CD4-positive, alpha-beta T cell treated with Interleukin-12 subunit alpha and Interleukin-12 subunit beta, for 1 hour (primary cell): ENCODE measurements at places on chromosomes 5 and 9.

DNA sequence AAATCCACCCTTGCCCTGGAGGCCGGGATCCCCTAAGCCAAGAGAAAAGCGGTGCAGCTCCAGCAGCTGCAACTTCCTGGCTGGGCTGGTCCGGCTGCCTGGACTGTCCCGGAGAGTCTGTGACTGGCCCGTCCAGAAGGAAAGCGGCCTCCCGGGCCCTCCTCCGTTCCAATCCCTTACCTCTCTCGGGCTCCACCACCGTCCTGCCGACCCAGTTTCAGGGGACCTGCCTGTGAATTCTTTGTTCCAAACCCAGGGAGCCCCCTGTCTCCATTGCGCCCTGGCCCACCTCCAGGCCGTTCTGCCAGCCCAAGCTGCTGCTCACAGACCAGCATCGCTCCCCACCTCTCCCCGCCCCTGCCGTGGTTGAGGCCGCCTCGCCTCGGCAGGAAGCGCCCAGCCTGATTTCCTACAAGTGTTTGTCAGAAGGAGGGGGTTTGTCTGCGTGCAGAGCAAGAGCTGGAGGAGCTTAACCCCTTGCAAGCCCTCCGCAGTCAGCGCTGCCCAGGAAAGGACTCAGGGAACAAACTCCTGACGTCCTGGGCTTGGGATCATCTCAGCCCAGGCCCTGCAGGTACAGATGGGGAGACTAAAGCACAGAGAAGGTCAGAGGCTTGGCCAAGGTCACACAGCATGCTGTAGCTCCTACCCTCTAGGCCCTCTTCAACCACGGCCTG lies at the start of gene AKNA:
Gene AKNA (minus strand): TSS at position 303 of the 677 bp plus-strand sequence. CDS start 6,649 bp downstream, outside the sequence.
- DNase-seq = peak; percentile 86

- no peak for DNase-seq
Observed at GRCh38 chr5:36599986-36600779, 6.2 kb upstream of the SLC1A3 start.

DNA sequence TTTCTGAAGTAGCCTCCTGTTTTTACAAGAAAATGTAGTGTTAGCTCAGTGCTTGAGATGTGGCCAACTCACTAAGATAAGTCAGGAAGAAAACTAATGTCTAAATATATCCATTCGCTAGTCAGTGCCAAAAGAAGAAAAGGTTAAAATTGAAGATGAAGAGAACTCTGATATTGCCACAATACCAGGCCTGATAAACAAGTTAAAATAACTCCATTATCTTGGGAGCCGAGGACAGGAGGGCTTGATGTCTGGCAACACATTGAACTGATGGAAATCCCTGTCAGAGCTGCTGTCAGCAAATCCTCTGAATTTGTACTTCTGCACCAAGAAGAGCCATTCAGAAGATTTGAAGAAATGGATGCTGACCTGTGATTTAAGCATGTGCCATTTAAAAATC lies 103.4 kb downstream of the LRRC70 start:
- DNase-seq = no peak

DNA sequence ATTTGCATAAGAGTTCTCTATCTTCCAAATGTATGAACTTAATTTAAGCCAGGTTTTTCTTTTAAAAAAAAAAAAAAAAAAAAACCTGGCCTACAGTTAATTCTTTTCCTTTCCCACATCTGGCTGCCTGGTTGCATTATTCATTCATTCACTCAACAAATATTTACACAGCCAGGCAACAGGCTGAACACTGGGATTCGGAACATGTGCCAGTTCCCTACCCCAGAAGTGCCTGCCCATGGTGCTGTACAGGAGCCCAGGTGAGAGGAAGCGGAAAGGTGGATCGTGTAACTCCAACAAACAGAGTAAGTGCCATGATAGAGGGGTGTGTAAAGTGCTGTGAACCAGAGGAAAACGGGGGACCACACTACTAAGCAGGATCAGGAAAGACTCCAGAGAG lies 93.6 kb downstream of the CDK5RAP2 start:
- DNase-seq = no peak

DNA sequence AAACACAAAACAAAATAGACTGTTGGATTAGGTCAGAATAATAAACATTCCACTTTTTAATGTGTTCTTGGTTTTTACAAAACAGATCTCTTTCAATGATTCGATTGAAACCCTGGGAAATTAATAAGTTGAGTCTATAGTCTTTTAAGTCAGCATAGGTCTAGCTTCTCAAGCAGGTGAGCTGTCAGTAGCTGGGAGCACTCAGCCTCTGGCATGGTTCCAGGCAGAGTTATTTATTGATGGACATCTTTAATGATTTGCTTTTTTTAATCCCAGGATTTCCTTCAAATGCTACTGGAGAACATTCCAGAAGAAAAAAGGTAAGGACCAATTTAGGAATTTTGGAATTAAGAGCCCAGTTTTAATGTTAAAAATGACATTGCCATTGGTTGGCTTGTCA lies 241.0 kb downstream of the AOPEP start:
- DNase-seq = no peak

- peak; percentile 24 for DNase-seq
Observed at GRCh38 chr5:1468247-1468612, 23.0 kb upstream of the SLC6A3 start.

GRCh38 chr5:41935544-41935943 lies 10.5 kb downstream of the FBXO4 start:
- DNase-seq = no peak

- DNase-seq = no peak
Observed at GRCh38 chr9:21070171-21070571, 7.6 kb downstream of the IFNB1 start.

DNA sequence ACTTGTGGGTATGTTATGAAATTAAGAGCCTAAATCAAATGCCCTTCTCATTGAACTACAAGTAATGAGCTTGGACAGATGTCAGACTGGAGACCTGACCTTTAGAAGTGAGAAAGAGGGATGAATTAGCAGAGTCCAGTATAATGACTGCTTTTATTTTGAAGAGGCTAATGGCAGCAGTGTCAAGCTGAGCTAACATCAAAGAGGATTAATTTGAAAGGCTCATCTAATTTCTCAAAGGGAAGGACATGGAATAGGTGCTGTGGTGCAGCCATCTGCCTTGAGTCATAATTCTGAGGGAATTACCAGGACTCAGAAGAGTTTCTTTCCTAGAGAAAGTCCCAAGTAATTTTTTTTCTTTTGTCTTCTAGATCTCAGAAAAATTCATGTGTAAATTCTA lies 57.6 kb downstream of the FAM81B start:
- DNase-seq = no peak

DNA sequence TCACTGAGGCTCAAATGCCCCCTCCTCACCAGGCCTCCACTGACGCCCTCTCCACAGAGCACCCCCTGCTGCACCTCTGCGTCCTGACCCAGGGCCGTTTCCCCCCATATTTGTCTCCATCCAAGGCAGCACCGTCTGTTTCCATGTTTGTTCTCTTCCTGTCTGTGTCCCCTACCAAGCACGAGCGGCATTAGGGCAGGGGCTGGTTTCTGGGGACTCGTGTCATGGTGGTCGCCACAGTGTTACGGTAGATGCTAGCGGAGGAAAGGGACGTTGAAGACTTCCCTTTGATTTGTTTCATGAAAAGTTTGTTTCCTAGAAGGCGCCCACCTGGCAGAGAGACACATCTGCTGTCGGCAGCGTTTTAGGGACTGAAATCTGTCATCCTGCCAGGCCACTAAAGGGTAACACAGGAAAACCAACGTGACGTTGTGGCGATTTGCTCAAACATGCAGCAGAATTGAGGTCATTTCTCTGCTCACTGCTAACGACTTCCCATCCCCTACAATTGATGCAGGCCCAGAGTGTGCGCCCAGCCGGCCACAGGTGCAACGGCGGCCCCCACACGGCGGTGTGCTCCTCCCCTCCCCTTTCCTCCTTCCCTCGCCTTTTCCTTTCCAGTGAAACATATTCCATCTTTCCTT lies 79.3 kb upstream of the IRX4 start:
- no peak for DNase-seq

DNA sequence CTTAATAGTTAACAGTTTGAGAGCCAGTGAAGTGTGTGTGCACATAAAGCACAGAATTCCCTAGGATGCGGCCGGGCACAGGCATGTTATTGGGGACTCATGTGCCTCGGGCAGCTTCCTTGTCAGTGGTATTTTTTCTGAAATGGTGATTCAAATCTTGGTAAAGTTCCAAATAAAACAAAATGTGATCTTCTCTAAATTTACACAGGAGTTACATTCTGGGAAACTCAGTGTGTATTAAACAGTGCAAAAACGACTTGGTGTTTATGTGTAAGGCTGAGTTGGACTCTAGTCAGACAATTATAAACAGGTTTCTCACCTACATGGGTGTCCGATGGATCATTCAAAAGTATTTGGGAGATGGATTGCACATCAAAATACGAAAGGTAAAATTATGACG lies 48.9 kb downstream of the BOD1 start:
- no peak for DNase-seq

GRCh38 chr5:8192840-8193239 lies 323.9 kb downstream of the MTRR start:
- no peak for DNase-seq

- DNase-seq = no peak
Observed at GRCh38 chr9:114522286-114522685, 17.0 kb upstream of the WHRN start.

- no peak for DNase-seq
Observed at GRCh38 chr5:62606878-62607277, 28.3 kb downstream of the LRRC70 start.

- DNase-seq = no peak
Observed at GRCh38 chr5:143044265-143044664, 274.1 kb downstream of the ARHGAP26 start.

- DNase-seq = no peak
Observed at GRCh38 chr9:76462126-76462525, 3.1 kb downstream of the GCNT1 start.

DNA sequence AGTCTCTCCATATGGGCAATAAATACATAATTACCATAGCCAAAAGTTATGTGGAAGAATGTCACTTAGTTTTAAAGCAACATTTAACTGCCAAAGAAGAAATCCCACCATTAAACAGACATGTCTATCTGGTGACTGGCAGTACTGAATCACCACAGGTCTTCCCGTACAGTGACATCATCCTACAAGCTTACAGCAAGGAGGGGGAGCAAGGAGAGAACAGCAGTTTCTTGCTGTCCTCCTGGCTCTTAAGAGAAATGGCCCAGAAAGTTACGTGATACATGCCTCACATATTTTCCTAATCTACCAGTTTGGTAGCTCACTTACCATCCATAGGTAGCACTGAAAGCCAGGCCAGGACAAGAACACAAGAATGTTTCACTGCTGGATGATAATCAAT lies 671.0 kb downstream of the DMRTA1 start:
- no peak for DNase-seq

GRCh38 chr9:98391406-98391805 lies 136.0 kb upstream of the TBC1D2 start:
- DNase-seq = no peak

GRCh38 chr5:139392324-139392677 lies 2.6 kb upstream of the MZB1 start:
- DNase-seq = no peak

- DNase-seq = no peak
Observed at GRCh38 chr5:151721087-151721646, 34.5 kb upstream of the SPARC start.

DNA sequence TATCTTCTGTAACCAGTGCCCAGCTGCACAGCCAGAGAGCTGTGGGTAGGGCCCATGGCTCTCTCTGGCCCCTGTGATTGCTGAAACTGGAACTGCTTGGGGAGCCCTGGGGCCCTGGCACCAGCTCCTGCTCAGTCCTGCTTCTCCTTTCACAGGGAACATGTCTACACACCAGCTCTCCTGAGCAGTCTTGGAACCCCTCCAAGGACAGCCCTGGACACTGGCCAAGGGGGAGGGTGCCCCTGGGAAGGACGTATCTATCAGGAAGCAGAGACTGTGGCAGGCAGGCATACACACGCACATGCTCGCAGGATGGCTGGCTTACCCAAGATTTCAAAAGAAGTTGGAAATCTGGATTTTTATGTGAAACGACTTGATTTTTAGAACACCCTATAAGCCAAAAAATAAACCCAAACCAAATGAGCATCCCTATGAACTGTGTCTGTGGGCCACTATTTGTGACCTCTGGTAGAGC lies 8.8 kb upstream of the TRAF1 start:
- peak; percentile 38 for DNase-seq

DNA sequence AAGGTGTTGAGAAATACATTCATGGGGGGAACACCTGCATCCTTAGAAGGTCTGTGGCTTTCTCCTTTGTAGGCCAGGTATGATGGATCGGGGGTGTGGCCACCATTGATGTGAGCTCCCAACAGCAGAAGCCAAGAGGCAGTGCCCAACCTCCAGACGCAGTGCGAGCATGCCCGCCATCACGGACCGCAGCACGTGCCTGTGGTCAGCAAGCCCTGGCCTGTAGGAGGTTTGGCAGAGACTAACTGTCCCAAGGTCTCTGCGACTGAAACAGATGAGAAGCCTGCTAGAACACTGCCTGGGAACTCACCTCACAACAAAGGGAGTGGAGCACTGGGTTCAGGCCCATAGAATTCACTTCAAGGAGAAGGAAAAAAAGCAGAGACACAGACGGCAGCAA lies 31.9 kb upstream of the ZNF354A start:
- no peak for DNase-seq

GRCh38 chr5:72770266-72770665 lies 46.2 kb upstream of the TNPO1 start:
- DNase-seq = no peak

GRCh38 chr9:35476596-35476995 lies 13.3 kb upstream of the RUSC2 start:
- no peak for DNase-seq

DNA sequence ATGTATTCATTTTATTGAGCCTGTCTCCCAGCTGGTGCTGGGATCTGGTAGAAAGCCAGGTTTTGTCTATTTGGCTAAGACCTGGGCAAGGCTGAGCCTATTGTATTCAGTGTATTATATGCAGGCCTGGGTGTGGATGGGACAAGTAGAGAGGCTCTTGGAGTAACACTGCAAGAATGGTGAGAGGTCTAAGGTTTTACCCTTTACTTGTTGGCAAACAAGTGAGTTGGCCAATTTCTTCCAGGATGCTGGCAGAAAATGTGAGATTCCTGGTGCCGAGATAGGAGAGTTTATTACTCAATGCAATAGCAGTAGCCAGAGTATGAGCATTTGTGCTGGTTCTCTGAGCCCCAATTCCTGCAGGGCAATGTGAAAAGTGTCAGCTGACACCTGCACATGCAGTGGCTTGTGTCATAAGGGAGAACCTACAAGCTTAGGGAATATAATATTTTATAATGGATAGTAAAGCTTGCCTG lies 141.7 kb upstream of the PRLR start:
- DNase-seq = no peak

DNA sequence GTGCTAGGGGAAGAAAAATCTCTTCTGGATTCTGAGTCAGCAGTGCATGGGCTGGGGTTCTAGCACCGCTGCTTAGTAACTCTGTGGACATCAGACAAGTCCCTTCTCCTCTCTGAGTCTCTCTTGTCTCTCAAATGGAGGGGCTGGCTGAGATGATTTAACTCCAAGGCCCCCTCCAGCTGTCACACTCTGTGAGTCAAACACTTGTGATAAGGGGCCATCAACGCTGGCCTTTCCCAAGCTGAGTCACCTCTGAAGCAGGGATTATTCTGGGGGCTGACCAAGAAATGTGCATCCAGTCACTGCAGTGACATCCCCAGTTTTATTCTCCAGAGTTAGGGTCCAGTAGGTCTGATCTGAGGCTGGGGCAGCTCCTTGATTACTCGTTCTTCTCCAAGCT lies 110.4 kb upstream of the ZNF462 start:
- DNase-seq = no peak

- DNase-seq = no peak
Observed at GRCh38 chr9:136121801-136122200, 3.1 kb upstream of the TMEM250 start.
